Stomach (tissue), 19 donors: ENCODE measurements at places on chromosomes 4 and X.

DNA sequence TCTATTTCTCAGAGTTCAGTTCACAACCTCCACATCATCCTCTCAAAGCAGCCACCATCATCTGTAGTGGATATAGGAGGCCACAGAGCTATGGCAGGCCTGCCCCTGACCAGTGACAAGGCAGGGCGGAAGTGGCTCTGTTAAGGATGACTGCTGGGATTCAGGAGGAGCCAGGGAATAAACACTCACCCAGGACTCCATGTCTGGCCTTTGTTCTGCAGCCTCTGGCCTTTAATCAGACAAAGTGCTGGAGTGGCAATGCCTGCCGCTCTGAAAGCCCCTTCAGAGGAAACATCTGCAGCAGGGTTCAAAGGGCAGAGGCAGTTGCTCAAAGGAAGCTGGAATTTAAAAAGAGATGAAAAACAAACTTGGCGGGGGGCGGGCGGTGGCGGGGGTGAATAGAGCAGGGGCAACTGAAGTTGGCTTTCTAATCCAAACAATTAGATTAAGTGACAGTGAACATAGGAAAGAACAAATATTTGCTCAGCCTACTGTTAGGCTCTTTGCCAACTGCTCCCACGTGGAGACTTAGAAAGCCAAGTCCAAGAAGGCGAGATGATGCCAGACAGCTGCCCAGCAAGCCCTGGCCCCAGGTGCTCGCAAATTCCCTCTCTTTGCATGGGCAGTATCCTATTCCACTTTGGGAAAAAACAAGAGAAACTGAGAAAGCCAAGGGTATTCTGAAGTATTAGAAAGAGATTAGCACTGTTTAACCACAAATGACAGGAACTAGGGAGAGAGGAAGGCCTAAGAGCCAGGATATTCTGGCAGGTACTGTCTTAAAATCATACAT lies 5.5 kb downstream of the MPP1 start:
- no peak overlapping the region for H3K4me3 ChIP-seq
- H3K36me3 ChIP-seq: no peaks in the 10 kb centered on the region
- H3K27me3 ChIP-seq: no peaks in the 10 kb centered on the region
- peaks cover 28% of the 10 kb centered on the region for H3K4me1 ChIP-seq
- H3K27ac ChIP-seq: peak overlapping the region; percentile 75

GRCh38 chr4:145697332-145697731 lies 17.4 kb downstream of the C4orf51 start:
- H3K27me3 ChIP-seq: no peaks in the 10 kb centered on the region
- no peaks in the 10 kb centered on the region for H3K36me3 ChIP-seq
- no peaks in the 10 kb centered on the region for H3K4me1 ChIP-seq
- DNase-seq: no peak
- no peak overlapping the region for H3K27ac ChIP-seq

GRCh38 chrX:77167993-77168392 lies 279.2 kb upstream of the FGF16 start:
- H3K4me1 ChIP-seq: no peaks in the 10 kb centered on the region
- no peaks in the 10 kb centered on the region for H3K36me3 ChIP-seq

DNA sequence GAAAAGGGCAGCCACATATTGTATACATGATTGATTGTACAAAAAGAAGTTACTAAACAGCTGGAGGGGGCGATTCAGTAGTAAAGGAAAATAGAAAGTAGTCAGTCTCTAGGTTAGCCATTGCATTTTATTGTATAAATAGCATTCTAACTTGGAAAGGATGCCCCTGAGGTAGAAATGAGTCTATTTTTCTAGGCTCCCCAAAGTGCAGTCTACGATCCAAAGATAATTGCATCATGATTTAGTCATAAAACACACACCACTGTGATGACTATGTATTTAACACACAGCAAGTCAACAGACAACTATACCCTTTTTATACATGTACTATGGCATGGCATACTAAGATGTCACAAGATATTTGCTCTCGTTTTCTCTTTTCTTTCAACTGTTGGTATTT lies 204.9 kb downstream of the APBB2 start:
- no peak overlapping the region for H3K4me3 ChIP-seq
- peaks cover 32% of the 10 kb centered on the region for H3K36me3 ChIP-seq

DNA sequence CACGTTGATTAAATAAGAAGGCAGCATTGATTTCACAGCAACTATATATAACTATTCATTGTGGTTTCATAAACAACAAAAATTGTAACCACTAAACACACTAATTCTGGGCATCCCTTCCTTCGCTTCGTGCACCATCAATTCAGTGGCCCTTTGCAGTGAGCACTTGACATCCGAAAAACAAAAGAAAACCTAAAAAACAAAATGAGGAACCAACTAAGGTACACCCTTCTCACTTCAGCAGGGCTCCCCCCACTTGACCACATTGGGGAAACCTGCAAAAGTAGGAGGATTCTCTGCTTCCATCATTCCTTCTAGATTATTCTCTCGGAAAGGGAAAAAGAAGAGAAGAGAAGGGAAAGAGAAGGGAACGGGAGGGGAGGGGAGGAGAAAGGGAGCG lies 28.3 kb downstream of the NBDY start:
- H3K27me3 ChIP-seq: peaks cover 3% of the 10 kb centered on the region
- H3K4me3 ChIP-seq: no peak overlapping the region
- H3K36me3 ChIP-seq: no peaks in the 10 kb centered on the region
- no peaks in the 10 kb centered on the region for H3K4me1 ChIP-seq

- no peaks in the 10 kb centered on the region for H3K27me3 ChIP-seq
- DNase-seq: no peak
- no peak overlapping the region for H3K4me3 ChIP-seq
- peaks cover 21% of the 10 kb centered on the region for H3K4me1 ChIP-seq
- peak overlapping the region; percentile 42 for H3K27ac ChIP-seq
These were observed 121.7 kb downstream of the RBM47 start for GRCh38 chr4:40507977-40508376.

GRCh38 chrX:38975368-38975942 lies 174.2 kb downstream of the MID1IP1 start:
- no peaks in the 10 kb centered on the region for H3K4me1 ChIP-seq
- no peak overlapping the region for H3K4me3 ChIP-seq
- no peak overlapping the region for H3K27ac ChIP-seq
- no peaks in the 10 kb centered on the region for H3K36me3 ChIP-seq

DNA sequence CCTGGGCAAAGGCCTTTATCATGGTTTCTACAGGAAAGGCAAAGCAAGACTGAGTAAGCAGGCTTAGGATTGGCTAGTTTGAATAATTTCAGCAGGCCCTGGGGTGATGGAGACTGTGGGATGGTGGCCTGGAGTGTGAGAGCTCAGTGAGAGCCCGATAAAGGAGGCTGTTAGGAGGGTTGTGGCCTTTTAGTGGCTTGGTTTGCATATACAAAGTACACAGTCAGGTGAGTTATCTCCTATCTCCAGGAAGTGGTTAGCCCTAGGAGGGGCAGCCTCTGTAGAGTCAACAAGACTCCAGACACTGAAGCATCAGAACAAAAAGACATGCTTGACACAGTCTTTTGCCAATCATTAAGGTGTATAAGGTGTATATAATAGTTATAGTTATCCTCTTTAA lies 157.2 kb downstream of the CFAP299 start:
- H3K4me3 ChIP-seq: no peak overlapping the region
- no peaks in the 10 kb centered on the region for H3K36me3 ChIP-seq
- no peaks in the 10 kb centered on the region for H3K27me3 ChIP-seq
- DNase-seq: peak; percentile 37

GRCh38 chr4:96431094-96431493 lies 591.2 kb downstream of the PDHA2 start:
- H3K27ac ChIP-seq: no peak overlapping the region
- H3K4me1 ChIP-seq: no peaks in the 10 kb centered on the region
- no peaks in the 10 kb centered on the region for H3K36me3 ChIP-seq
- no peak overlapping the region for H3K4me3 ChIP-seq
- DNase-seq: no peak
